IPS-NIHi11 (cell line): ENCODE measurements at places on chromosomes 7 and 10.

GRCh38 chr10:99387541-99387940 lies 42.9 kb downstream of the GOT1 start:
- DNase-seq, result no peak

GRCh38 chr10:71697938-71698709 lies 21.5 kb downstream of the C10orf105 start:
- no peak for DNase-seq

DNA sequence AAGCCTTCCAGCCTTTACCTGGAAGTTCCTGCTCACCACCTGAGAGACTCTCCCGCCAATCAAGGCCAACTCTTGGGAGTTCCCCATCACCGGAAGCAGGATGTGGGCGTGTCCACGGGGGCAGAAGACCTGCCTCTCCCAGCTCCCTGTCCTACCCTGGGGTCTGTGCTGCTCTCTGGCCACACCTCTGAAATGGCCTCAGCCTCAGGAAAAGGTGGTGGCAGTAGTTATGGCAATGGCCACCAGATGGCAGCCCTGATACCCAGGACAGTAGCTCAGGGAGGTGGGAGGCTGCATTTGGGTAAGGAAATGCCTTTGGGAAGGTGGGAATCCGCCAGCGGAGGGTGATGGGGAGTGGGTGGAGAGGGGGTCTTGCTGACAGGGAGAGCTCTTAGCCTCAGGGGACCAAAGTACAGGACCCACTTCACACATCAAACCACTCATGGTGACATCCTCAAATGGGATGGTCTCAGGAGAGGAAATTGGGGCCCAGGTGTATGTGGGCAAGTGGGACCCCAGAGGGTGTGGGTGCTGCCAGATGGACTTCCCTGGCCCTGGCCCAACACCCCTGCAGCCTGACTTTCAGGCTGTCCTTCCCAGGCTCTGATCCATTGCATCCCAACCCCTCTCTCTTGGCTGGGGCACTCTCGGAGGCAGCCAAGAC lies 33.9 kb downstream of the KAZALD1 start:
- DNase-seq, result peak; percentile 95

GRCh38 chr7:151280388-151281019 lies 32.0 kb upstream of the SMARCD3 start:
- no peak for DNase-seq

DNA sequence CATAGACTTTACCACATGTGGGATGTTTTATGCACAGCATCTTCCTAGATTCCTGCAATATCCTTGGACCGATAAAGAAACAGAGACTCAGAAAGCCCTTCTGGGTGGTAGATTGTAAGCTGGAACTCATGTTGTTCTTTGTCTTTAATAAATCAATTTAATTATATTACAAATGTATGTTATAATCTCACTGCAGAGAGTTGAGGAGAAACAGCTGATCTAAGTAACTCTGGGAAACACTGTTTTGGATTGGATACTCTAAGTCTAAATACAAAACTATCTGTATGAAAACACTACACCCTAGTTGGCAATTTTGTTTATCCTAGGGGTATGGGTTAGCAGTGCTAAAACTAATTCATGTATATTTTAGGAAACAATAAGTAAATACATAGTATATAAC lies 1015.2 kb downstream of the XPNPEP1 start:
- DNase-seq, result no peak

- no peak for DNase-seq
These were observed 357.8 kb upstream of the STEAP1 start for GRCh38 chr7:89796481-89796880.

GRCh38 chr10:25651534-25651933 lies 282.5 kb upstream of the MYO3A start:
- DNase-seq, result no peak

DNA sequence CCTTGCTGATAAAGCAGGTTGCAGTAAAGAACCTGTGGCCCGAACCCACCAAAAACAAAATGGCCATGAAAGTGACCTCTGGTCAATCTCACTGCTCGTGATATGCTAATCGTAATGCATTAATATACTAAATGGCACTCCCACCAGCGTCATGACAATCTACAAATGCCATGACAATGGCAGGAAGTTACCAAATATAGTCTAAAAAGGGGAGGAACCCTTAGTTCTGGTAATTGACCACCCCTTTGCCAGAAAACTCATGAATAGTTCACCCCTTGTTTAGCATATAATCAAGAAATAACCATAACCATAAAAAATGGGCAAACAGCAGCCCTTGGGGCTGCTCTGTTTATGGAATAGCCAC lies 1139.4 kb upstream of the LRRN3 start:
- no peak for DNase-seq

GRCh38 chr7:96996958-96997511 lies 8.3 kb upstream of the DLX6 start:
- no peak for DNase-seq

- no peak for DNase-seq
These were observed 1.9 kb upstream of the PGAM2 start for GRCh38 chr7:44067064-44067951.

DNA sequence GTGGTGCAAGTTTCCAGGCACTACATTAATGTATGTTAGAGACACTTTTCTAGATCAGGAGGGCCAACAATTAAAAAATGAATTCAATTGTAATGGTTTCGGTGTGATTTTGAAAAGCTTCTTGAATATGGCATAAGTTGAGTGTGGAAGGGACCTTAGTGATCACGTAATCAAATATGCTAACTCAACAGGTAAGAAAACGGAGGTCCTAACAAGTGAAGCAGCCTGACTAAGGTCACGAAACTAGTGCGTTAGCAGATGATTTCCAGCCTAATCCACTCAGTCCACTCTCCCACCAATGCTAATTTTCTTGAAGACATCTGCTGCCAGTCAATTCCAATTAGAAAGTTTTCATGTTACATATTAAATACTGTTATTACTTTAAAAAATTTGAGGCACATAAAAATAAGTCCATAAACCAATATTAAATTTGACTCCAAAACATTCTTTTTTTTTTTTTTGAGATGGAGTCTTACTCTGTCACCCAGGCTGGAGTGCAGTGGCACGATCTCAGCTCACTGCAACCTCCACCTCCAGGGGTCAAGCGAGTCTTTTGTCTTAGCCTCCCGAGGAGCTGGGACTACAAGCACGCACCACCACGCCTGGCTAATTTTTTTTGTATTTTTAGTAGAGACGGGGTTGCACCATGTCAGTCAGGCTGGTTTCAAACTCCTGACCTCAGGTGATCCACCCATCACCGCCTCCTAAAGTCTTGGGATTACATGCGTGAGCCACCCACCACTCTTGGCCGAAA lies 2.3 kb upstream of the RSBN1L start:
- DNase-seq, result no peak
